Glutamatergic neuron (in vitro differentiated cells): ENCODE measurements at places on chromosomes 11 and 22. TPM values are rescaled to one million over a fixed set of nuclear protein-coding genes. Genes with fewer than 3 reads are reported as not detected.

DLG2 gene
- 2.9 TPM for total RNA-seq

MYO7A gene
- 11.6 TPM for total RNA-seq

TSPAN32 gene
- not detected for total RNA-seq

SNX32 gene
- total RNA-seq = 14.7 TPM

DNA sequence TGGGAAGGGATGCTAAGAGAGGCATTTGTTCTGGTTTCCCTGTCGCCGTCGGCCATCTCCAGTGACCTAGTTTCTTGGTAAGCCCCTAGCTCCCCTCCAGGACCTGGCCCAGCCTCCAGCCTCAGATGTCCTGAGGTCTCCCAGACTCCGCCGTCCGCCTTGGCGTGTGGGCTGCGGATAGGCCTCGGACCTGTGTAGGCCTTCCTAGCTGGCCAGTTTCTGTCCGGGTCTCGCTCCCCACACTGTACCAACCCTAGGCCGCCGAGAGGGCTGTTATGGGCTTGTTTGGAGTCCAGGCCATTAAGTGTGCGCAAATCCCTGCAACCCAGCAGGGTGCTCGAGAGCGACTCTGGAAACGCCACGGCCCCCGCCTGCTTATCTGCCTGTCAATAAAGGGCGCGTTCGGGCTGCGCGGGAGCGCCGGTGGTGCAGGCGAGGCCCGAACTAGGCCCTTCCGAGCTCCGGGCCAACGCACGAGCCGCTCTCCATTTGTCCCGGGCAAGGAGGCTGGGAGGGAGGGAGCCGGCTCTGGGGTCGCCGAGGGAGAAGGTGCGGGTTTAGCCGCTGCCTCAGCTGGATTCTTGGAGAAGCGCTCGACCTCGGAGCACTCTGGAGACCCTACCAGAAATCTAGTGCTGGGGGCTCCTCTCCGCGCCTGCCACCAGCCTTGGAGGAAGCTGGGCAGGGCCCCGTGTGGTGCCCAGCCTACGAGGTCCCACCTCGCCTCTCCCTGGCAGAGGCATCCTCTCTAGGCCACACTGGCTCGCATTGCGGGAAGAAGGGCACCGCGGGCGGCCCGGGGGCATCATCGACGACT, 8.7 kb upstream of the PAX6 start:
- H3K27me3 ChIP-seq = peaks cover 26% of the 10 kb centered on the region
- no peak overlapping the region for H3K27ac ChIP-seq
- DNase-seq = no peak
- peaks cover 5% of the 10 kb centered on the region for H3K36me3 ChIP-seq

GRCh38 chr11:34124885-34125668, 19.6 kb downstream of the NAT10 start:
- H3K27me3 ChIP-seq = no peaks in the 10 kb centered on the region
- peaks cover 12% of the 10 kb centered on the region for H3K4me1 ChIP-seq
- no peak for DNase-seq
- no peaks in the 10 kb centered on the region for H3K36me3 ChIP-seq
- no peak overlapping the region for H3K27ac ChIP-seq

DNA sequence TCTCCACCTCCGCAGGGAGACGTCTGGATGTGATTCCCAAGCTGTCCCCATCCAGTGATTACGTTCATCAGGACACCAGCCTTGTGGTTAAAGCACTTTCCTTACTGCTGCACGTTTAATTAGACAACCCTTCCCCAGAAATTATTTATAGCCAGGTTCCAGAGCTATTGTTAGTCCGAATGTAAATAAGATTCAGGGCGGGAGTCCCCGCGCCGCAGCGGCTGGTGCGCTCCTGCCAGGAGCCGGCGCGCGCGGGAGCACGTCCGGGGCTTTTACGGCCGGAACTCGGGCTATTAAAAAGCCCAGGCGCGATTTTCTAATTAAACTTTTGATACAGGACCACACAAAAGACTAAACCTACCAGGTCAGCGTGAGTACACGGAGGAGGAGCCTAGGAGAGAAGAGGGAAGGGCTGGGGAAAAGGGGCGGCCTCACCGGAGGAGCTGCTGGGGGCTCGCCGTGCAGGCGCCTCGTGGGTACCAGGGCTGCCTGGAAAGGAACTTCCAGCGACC, 538.3 kb downstream of the OPCML start:
- H3K27me3 ChIP-seq = no peaks in the 10 kb centered on the region
- peaks cover 10% of the 10 kb centered on the region for H3K4me1 ChIP-seq
- DNase-seq = peak; percentile 47
- H3K4me3 ChIP-seq = peak overlapping the region; percentile 84
- H3K36me3 ChIP-seq = no peaks in the 10 kb centered on the region

- H3K36me3 ChIP-seq = no peaks in the 10 kb centered on the region
- DNase-seq = no peak
- H3K27me3 ChIP-seq = peaks cover 1% of the 10 kb centered on the region
These were observed 1065.9 kb downstream of the LRRC4C start for GRCh38 chr11:40393511-40393910.

GRCh38 chr22:24805790-24806662, at the start of gene SGSM1:
Gene SGSM1, plus strand, starts transcription at chr22:24806211. Its CDS starts 115 bp downstream, at chr22:24806326.
- peak; percentile 90 for DNase-seq
- H3K27me3 ChIP-seq = peaks cover 1% of the 10 kb centered on the region
- H3K4me1 ChIP-seq = peaks cover 12% of the 10 kb centered on the region
- H3K27ac ChIP-seq = no peak within 1 kb of the TSS

GRCh38 chr11:41307296-41308080, 152.0 kb downstream of the LRRC4C start:
- H3K36me3 ChIP-seq = peaks cover 5% of the 10 kb centered on the region
- no peak overlapping the region for H3K27ac ChIP-seq
- H3K4me1 ChIP-seq = no peaks in the 10 kb centered on the region
- DNase-seq = no peak
- no peak overlapping the region for H3K4me3 ChIP-seq
- H3K27me3 ChIP-seq = no peaks in the 10 kb centered on the region

DNA sequence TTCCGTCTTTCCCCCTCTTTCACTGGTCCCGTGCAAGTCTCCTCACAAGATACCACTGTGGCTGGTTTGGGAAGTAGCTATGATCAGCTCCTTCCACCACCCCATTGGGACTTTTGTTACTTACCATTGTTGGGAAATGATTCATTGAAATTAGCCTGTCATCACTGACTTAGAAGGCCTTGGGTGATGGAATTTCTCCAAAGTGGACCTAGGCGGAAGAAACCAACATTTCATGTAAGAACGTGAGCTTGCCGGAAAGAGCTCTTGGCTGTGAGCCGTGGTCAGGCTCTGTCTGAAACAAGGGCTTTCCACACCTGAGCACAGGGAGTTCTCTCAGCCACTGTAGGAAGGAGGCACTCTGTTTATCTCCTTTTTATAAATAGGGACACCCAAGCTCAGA, 23.5 kb upstream of the CRYBB3 start:
- H3K27ac ChIP-seq = no peak overlapping the region
- no peak for DNase-seq
- no peaks in the 10 kb centered on the region for H3K4me1 ChIP-seq
- peaks cover 4% of the 10 kb centered on the region for H3K27me3 ChIP-seq
- H3K4me3 ChIP-seq = no peak overlapping the region

DNA sequence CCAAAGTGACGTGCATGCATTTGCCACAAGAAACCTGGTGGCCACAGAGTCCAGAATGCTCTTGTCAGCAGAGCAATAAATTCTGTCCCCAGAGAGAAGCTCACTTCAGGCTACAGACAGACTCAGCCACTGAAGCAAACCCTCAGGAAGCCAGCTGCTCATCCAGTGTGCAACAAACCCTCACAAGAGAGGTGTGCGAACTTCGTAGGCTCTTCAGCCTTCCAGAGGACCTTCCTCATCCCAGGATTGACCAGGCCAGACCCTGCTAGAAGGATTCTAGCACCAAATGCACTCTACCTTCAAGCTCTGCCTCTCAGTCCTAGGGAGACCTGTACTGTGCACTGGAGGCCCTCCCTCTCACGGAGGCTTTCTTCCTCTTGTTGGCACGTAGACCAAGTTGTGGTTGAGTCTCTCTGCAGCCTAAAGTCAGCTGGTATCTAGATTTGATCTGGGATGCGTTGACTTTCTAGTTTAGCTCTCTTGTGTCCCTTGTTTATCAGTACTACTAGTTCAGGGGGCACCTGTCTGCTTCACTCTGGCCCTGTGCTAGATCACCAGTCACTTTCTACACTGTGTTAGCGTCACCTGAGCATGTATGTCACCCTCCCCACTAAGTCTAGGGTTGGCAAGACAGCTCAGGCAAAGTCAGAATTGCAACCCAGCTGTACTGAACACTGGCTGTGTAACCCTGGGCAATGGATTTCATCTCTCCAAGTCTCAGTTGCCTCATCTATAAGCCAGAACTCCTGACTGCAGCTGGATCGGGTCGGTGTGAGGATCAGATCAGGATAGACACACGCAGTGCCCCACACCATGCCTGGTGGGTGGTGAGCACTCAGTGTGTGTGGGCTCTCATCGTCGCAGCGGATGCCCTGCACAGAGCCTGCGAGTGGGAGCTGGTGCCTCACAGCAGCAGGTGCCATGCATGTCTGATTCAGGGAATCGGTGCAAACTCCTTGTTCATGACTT, 22.1 kb upstream of the TMPRSS13 start:
- DNase-seq = no peak
- H3K27ac ChIP-seq = no peak overlapping the region
- H3K36me3 ChIP-seq = no peaks in the 10 kb centered on the region
- H3K4me3 ChIP-seq = no peak overlapping the region
- H3K27me3 ChIP-seq = peaks cover 2% of the 10 kb centered on the region

DNA sequence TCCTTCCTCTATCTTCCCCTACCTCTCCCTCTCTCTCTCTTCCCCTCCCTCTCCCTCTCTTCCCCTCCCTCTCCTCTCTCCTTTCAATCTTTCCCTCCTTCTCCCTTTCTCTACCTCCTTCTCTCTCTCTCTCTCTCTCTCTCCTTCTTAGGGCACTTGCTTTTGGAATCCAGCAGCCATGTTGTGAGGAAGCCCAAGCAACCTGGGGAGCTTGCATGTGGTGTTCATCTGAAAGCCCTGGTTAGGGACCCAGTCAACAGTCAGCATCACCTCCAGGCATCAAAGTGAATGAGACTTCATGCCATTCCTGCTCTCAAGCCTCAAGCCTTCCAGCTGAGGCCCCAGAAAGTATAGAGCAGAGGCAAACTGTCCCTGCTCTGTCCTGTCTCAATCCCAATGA, 65.6 kb upstream of the SHISAL1 start:
- DNase-seq = no peak
- no peak overlapping the region for H3K4me3 ChIP-seq
- peaks cover under 1% of the 10 kb centered on the region for H3K4me1 ChIP-seq
- peaks cover 16% of the 10 kb centered on the region for H3K36me3 ChIP-seq
- peaks cover 7% of the 10 kb centered on the region for H3K27me3 ChIP-seq

DNA sequence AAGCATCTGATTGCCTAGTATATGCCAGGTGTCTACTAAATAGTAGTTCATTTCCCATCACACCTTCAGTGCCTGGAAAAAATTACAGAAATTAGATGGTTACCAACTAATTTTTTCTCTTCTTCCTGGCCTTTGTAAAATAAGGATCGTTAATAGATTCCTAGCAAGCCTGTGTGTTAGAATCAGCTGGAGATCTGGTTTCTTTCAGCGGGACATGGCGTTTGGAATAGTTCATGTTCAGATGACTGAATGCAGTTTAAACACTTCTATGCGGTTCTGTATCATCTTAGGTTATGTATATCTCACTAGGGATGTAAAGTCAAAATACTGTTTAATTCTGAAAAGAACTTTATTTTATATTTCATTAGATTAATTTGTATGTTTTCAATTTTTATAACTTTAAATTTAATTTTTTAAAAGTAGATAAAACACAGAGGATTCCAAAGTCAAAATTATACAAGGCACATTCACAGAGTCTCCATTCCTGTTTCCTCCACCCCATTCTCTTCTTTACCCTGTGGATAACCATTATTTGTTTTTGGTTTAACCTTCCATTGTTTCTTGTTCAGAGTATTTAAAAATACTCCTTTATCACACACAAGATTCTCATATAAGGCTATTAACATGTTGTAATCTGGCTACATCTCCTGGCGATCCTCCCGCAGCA, 132.8 kb downstream of the ATXN10 start:
- no peaks in the 10 kb centered on the region for H3K4me1 ChIP-seq
- H3K36me3 ChIP-seq = peaks cover 7% of the 10 kb centered on the region
- no peak for DNase-seq
- no peak overlapping the region for H3K27ac ChIP-seq

DNA sequence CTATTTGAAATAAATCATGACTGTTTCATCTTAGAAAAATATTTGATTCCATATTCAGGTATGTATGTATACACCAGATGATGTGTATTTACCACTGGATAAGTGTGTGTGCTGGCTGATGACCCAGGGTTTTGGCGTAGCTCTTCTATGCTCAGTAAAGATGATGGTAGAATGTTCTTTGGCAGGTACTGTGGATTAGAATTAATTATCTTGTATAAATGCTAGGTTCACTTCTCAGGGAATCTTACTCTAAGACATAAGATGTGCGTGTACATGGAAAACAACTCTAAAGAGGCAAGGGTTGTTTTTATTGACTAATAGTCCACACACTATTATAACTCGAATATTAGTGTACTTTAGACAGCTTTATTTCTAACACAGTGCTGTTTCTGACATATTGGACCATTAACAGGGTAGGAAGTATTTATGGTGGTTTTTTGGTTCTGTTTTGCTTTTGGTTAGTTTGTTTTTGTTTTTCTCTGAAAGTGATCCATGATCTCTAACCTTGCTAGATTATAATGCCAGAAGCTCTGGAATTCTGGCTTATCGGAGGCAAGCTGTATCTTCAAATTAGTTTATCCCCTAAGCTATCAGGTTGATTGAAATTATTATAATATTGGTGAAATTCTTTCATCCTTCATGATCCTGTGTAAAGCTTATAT, 1.0 kb upstream of the HBG1 start:
- no peak overlapping the region for H3K4me3 ChIP-seq
- no peaks in the 10 kb centered on the region for H3K36me3 ChIP-seq
- H3K27me3 ChIP-seq = no peaks in the 10 kb centered on the region
- H3K27ac ChIP-seq = no peak overlapping the region
- DNase-seq = no peak
- no peaks in the 10 kb centered on the region for H3K4me1 ChIP-seq

- H3K4me3 ChIP-seq = no peak overlapping the region
- peaks cover 1% of the 10 kb centered on the region for H3K4me1 ChIP-seq
- no peak for DNase-seq
- peaks cover 10% of the 10 kb centered on the region for H3K27me3 ChIP-seq
- H3K27ac ChIP-seq = no peak overlapping the region
These were observed 84.0 kb downstream of the MYEOV start for GRCh38 chr11:69377953-69378302.

DNA sequence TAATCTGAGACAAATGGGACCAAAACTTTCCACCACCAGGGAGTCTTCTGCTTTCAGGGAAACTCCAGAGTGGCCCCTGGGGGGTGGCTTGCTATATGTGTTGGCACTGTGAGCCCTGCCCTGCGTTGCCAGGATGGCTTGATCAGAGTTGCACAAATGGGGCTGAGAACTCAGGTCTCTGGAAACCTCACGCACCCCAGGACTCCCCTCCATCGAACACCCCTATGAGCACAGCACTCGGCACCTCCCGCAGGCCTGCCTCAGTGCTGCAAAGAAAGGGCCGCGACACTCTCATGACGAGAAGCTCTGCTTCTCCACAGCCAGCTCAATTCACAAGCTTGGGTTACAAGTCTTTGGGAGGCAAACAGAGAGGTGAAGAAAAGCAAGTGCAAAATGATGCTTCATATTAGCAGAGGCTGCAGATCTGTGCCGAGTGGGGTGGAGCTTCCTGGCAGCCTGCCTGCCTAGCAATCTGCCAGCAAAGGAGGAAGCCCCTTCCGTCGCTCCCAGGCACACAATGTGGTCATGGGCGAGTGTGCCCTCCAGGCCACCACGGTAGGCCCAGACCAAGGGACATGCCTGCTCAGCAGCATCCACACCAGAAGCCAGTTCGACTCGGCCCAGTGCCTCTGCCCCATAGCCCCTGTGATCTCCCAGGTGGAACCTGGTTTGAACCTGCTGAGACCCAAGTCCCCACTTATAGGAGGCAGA, 55.7 kb downstream of the MYH9 start:
- peaks cover 17% of the 10 kb centered on the region for H3K27me3 ChIP-seq
- peaks cover 39% of the 10 kb centered on the region for H3K4me1 ChIP-seq
- no peaks in the 10 kb centered on the region for H3K36me3 ChIP-seq
